ENCODE measurements at places on chromosomes 12 and 14.

GRCh38 chr14:60487211-60487610 lies 1.3 kb upstream of the C14orf39 start:
- no peak for DNase-seq

GRCh38 chr12:113910751-113911272 lies 55.3 kb downstream of the RBM19 start:
- no peak for DNase-seq

DNA sequence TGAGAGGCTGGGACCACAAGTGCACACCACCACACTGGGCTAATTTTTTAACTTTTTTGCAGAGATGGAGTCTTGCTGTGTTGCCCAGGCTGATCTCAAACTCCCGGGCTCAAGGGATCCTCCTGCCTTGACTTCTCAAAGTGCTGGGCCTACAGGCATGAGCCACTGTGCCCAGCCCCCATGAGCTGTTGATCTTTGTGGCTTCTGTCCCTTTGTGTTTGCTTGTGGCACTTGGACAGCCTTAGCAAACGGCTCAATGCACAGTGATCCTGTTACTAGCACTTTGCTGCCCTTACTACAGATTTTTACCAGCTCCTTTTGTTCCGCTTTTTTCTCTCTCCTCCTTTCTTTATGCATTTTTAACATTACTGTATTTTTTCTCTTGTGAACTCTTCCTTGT lies 25.3 kb upstream of the EVL start:
- DNase-seq, result no peak

DNA sequence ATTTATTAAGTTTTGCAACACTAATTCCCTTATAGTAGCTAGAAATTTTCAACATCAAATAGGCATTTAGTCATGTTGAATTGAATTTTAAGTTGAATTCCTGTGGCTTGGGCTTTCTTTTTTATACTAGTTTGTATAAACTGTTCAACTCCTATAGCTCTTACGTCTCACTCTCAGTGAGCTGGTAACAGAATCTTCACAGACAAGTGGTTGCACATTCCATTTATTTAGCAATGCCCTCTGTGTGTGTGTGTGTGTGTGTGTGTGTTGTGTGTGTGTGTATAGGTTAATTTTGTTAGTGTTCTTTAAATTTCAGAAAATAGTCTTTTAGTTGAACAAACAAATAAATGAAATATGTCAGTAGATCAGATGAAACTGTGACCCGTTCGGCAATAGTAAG lies 425.0 kb downstream of the NPAS3 start:
- peak; percentile 43 for DNase-seq

DNA sequence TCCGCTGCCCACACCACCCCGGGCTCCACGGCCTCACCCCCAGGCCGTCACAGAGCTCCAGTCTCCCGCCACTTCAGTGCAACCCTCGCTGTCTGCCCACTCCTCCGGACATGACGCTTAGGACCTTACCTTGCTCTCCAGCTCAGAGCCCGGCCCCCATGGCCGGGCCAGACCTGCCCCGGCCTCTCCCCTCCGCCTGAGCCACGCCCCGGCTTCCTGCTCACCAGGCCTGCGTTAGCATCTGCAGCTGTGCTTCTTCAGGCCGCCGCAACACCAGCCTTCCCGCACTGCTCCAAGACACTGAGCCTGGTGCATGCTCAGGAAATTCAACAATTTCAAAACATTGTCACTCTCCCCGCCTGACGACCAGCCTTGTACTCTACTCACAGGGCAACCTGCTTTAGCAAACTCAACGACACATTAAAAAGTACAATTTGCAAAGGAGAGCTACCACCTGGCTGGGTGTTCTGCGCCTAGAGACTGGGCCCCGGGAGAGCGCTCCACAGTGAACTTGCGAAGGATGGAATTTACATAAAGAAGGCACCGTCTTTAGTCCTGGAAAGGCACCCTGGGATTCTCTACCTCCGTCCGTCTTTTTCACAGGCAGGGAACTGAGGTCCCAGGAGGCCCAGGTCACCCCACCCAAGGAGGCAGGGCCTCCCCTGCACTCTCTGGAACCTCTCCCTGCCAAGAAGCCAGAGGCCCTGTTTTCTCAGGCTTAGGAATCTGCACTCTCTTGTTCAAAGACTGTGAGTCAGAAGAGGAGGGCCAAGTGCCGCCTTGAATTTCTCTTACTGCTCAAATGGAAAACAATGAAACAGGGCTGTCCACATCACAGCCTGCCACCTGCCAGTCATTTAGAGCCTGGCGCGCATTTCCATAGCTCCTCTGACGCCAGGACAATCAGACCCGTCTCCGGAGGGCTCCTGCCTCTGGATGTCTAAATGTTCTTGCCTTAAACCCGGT lies 51.3 kb downstream of the STX2 start:
- no peak for DNase-seq
